ENCODE measurements at places on chromosomes 12 and 14.

- DNase-seq = no peak
These were observed 87.1 kb downstream of the ACACB start for GRCh38 chr12:109203480-109203879.

DNA sequence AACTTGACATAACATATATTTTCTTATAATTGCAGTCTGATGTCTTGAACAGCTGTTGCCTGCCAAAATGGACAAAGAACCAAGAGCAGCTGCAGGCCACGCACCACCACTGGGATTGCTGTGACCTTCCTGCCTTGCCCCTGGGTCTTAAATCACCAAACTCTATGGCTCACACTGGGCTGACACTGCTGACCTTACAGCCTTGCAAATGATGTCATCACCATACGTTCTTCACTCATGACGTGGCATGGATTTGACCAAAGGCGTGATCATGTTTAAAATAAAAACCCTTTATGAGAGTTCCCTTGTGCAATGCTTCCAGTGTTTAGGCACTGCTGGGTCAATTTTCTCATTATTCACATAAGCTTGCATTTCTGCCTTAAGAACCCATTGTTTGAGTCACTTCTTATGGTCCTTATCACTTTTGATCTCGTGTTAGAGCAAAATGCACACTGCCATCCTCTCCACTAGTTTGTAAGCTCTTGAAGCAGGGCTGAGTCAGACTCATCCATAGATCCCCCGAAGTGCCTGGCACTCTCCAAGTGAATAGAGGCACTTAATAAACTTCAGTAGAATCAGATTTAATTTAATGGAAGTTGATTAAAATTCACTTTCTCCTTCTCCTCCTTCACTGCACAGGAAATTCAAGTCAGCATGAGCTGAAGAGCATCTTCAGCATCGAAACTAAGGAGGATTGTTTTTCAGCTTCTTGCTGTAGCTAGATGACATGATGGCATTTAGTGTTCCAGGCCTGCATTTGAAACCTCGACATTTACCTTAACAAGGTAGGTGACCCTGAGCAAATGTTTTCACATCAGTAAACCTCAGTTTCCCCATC is 132.4 kb upstream of the PZP start:
- DNase-seq = peak; percentile 55

- no peak for DNase-seq
These were observed 15.8 kb upstream of the RPS6KL1 start for GRCh38 chr14:74938531-74939495.

GRCh38 chr12:57126561-57126960 is 1.7 kb upstream of the LRP1 start:
- DNase-seq = no peak

DNA sequence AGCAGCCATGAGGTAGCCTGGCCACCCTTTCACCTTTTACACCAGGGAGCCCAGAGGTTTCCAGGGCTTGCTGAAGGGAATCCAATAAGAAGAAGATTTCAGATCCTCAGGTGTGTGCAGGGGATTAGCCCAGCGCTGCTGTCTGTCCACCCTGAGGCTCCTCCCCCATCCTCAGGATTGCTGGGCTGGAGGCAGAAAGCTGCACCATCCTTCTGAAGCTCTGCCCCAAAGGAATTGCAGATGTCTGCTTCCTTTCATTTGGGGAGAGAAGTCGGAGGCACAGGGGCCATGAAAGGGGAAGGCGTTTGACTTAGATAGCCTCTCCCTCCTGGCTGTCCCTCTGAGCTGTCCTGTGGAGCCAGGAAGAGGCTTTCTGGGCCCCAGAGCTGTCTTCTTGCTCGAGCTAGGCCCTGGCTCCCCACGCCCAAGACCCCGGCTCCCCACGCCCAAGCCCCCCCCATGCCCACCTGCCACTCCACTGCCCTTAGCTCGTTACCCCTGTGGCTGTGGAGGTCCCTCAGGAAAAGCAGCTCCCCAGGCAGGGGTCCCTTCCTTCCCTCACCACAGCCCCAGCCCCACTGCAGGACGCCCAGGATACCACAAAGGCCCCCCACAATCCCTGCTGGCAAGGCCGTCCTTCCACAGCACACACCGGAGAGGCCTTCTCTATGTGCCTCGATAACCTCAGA is 359.0 kb downstream of the CACNA1C start:
- no peak for DNase-seq

DNA sequence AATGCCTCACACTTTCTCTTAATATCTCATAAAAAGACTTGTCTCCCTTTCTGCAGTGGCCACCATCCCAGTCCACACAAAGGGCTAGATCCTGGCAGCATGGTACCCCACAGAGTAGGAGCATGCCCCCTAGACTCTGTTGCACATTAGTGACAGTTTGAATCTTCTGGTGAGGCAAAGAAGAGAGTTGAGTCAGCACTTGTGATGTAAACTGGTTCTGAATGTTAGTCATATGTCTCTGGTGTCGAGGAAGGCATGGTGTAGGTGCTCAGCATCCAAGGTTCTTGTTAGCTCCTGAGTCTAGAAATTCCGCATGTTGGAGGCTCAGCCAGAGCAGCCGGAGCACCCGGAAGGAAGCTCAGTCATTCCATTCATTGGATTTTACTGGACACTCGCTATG is 9.8 kb downstream of the TTC9 start:
- DNase-seq = no peak

DNA sequence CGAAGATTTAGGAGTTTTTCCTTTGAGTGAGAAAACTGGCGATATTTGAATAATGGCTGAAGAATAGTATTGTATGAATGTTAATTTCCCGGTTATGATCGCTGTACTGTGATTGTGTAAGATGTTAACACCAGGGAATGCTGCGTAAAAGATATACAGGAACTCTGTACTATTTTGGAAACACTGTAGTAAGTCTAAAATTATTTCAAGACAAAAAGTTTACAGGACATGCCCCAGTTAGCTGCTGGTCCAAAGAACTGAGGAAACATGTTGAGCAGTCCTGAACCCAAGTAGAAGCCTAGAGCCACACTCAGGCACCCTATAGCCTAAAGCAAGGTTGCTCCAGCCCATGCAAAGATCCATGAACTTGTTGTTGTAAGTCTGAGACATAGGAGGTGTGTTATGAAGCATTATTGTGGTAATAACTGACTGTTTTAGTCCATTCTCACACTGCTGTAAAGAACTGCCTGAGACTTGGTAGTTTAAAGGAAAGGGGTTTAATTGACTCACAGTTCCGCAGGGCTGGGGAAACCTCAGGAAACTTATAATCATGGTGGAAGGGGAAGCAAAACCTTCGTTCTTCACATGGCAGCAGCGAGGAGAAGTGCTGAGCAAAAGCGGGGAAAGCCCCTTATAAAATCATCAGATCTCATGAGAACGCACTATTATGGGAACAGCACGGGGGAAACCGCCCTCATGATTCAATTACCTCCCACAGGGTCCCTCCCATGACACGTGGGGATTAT is 99.8 kb upstream of the RESF1 start:
- DNase-seq = no peak

DNA sequence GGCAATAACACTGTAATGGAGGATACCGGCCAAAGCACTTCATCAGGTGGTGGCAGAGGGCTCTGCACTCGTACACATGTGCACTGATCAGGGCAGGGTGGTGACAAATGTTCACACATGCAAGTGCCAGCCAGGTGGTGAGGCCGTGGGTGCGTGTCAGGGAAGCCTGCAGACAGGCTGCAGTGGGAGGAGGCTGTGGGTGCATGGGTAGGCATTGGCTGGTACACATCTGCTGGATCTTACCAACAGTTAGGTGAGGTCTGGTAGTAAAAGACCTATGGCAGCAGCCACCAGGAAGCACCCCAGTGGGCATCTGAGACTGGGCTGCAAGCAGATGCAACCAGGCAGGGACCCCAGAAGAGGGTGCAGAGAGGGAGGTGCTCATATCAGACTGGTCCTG is 65.3 kb downstream of the PDE6H start:
- DNase-seq = no peak

- no peak for DNase-seq
These were observed 1.4 kb upstream of the FOXN4 start for GRCh38 chr12:109310247-109311125.

- no peak for DNase-seq
These were observed 85.2 kb downstream of the CCDC88C start for GRCh38 chr14:91332171-91332985.

DNA sequence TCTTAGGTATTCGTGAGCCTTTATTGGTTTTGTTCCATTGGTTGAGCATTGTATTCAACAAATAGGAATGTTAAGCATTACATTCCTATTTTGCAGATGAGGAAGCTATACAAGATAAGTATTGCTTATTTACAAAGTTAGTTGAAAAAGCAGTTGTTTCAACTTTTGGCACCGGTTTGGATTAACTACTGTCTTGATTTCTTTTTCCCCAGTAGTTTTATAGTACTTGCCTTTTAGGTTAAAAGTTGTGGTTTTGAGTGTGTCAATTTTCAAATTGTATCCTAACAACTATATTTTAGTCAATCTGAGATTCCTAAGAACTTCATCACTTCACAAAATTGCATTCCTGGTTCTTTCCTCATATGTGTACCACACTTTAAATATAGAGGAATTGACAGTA is 23.8 kb upstream of the MBIP start:
- DNase-seq = no peak

DNA sequence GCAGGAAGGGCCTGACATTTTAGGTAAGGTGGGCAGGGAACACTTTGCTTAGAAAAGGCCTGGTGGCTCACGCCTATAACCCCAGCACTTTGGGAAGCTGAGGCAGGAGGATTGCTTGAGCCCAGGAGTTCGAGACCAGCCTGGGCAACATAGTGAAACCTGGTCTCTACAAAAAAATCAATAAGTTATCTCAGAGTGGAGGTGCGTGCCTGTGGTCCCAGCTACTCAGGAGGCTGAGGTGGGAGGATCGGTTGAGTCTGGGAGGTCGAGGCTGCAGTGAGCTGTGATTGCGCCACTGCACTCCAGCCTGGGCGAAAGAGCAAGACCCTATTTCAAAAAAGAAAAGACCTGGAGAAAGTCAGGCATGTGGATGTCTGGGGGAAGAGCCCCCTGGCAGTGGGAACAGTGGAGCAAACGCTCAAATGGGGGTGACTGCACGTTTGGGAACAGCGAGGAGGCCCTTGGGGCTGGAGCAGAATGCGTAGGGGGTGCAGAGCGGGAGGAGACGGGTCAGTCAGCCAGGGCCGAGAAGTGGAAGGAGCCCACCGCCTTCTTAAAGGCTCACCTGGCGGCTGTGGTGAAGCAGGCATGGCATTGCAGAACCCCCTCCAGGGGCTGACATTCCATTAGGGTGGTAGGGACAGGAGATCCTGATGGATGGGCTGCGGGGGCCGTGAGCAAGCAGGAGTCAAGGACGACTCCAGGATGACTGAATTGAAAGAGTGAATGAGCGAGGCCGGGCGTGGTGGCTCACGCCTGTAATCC is 6.2 kb upstream of the KIF26A start:
- DNase-seq = no peak

DNA sequence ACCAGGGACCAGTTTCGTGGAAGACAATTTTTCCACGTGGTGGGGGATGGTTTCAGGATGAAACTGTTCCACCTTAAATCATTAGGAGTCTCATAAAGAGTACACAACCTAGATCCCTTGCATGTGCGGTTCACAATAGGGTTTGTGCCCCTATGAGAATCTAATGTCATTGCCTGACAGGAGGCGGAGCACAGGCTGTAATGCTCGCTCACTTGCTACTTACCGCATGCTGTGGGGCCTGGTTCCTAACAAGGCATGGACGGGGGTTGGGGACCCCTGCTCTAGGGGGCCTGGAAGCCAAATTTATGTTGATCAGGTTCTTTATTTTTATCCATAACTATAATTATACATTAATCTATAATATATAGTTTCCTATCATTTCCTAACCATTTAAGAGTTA is 315.3 kb downstream of the MED13L start:
- DNase-seq = no peak

- no peak for DNase-seq
These were observed 393.5 kb downstream of the NAV3 start for GRCh38 chr12:78224154-78224553.

DNA sequence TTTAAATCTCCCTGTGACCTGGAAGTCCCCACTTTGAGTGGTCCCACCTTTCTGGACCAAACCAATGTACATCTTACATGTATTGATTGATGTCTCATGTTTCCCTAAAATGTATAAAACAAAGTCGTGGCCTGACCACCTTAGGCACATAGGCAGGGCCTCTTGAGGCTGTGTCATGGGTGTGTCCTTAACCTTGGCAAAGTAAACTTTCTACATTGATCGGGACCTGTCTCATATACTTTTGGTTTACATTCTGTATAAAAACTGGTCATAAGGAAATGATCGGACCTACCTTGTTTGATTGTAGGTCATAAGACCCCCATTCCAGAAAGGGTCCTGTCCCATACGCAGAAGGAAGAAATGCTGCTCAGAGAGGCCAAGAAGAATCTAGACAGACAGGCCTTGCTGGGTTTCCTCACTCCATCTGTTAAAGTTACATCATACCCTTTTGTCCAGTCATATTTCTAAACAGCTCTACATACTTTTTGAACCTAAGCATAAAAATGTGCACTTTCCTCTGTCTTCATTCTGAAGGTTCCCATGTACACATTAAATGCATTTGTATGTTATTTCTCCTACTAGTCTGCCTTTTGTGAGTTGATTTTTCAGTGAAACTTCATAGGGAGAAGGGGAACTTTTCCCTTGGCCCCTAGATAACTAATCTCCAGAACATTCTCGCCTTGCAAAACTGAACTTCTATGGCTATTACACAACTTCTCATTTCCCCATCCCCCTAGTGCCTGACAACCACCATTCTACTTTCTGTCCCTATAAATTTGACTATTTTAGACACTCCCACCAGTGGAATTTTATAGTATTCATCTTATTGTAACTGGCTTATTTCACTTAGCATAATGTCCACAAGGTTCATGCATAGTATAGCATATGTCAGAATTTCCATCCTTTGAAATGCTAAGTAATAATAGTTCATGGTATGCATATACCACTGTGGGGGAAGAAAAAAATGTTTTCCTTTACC is 30.2 kb upstream of the CPM start:
- DNase-seq = no peak

DNA sequence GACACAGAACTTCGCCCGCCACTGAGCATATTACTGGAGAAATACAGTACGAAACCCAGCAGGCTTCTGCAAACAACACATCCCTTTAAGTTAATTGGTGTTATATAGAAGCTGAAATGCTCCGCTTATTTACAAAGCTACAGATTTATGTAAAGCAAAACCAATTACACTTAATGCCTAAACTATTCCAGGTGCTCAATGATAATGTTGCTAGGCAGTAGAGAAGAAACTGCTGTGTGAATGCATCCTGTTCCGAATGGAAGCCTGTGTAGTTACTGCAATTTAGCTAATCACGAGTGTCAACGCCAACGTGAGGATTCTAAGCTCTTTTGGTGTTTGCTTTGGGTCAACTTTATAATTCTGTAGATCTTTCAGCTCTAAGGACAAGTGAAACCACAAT is 89.8 kb downstream of the SLC15A5 start:
- DNase-seq = no peak

DNA sequence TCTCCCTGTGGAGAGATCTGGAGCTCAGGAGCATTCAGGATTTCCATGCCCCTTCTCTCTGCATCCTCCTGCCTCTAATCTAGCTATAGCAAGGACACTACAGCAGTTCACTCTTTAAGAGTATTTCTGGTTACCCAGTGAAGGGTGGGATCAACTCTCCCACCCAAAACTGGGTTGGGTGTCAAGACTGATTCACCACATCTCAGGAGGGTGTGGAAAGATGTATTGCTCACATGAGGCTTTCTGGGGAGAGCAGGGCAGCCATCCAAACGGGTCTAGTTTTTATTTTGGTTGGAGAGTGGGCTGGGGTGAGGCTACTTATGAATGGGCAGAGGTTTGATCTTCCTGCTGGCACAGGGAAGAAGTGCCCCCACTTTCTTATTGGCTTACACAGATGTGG is 18.6 kb downstream of the C12orf75 start:
- no peak for DNase-seq

Data from left renal pelvis (tissue), 4 donors.